ENCODE measurements at places on chromosomes 12 and 14.

GRCh38 chr12:62332598-62332997, 72.4 kb downstream of the USP15 start:
- no peak for DNase-seq

DNA sequence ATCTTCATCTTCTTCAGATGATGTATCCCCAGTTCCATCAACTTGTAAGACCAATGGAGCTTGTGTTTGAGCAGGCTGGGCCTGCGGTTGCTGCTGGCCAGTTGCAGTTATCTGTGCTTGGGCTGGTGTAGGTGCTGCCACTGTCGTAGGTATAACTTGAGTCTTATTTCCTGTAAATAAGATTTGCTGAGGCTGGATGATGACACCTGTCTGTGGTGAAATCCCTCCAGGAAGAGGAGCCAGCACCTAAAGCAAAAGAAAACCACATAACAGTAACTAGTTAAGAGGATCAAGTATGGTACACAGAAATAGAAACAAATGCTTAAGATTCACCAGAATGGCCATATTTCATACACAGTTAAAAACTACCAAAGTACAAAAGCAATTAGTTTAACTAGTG, 28.2 kb downstream of the GTF2A1 start:
- DNase-seq, result no peak

DNA sequence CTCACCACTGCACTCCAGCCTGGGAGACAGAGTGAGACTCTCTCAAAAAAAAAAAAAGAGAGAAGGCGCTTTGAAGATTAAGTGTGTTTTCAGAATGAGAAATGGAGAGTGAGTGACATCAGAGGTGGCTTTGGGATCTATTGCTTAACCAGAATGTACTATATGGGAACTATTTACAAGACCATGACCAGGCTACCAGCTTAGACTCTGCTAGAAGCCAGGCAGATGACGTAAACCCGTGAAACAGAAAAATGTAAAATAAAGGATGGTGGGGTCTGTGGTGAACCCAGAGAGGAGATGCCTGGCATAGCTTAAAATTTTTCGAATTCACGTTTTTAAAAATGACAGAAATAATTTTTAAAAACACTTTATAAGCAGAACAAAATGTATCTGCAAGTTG, 82.0 kb downstream of the IFT43 start:
- DNase-seq, result no peak

DNA sequence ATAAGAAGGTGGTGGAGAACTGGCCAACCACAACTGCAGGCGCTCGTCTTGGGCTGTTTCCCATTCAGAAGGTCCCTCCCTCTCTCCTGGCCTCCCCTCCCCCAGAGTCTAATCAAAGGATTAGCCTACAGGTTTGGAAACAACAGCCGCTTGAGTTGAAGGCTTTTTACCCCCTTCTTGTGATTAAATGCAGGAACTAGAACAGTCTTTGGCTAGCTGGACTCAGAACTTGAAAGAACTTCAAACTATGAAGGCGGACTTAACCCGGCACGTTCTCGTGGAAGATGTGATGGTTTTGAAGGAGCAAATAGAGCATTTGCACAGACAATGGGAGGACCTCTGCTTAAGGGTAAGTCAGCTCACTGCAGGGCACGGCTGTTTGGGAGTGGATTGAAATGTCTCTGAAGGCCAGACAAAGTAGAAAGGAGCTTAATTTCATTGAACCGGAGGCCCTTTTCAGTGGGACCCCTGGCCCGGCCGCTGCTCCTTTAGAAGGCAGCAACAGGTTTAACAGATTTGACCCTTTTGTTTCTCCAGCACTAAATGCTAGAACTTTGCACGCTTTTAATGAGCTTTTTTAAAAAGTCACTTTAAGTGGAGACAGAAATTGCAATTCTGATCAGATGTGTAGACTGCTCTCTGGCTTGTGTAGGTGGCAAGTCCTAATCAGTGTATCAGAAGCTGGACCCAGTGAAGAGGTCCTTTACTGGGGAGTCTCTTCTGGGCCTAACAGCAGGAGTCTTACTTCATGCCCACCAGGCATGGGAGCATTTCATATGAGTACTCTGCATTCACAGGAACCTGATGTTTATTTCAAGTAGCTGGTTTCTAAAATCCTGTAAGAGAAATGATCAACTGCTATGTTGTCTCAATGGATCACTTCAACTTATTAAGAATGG, 107.7 kb downstream of the ESR2 start:
- no peak for DNase-seq

DNA sequence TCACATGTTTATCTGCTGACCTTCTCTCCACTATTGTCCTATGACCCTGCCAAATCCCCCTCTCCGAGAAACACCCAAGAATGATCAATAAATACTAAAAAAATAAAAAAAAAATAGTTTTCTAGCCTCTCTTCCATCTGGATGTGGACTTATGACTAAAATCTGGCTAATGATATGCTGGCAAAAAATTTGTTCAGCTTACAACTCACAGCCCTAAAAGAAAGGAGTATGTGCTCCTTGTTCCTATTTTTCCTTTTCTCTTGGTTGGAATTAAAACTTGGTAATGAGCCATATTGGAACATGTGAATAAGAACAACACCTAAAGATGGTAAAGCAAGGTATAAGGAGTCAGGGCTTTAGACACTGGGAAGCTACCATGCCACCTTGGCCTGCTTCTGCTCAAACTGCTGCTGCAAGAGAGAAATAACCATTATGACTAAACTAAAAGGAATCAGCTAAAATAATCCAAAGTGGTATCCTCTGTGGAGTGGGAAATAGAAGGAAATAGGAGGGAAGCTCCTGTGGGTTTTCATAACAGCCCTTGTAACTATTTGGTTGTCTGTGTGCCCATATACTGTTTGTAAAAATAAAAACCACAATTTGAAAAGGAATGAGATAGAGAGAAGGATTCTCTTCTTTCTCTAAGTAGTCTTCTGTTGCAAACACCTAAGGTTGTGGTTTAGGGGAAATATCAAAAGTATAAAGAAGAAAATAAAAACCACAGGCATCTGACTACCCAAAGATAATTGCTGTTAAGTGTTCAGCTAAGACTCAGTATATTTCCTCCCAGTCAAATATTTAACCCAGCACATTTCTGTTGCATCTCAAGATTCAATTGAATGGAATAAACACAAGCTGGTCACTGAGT, 53.8 kb downstream of the SDR9C7 start:
- no peak for DNase-seq

DNA sequence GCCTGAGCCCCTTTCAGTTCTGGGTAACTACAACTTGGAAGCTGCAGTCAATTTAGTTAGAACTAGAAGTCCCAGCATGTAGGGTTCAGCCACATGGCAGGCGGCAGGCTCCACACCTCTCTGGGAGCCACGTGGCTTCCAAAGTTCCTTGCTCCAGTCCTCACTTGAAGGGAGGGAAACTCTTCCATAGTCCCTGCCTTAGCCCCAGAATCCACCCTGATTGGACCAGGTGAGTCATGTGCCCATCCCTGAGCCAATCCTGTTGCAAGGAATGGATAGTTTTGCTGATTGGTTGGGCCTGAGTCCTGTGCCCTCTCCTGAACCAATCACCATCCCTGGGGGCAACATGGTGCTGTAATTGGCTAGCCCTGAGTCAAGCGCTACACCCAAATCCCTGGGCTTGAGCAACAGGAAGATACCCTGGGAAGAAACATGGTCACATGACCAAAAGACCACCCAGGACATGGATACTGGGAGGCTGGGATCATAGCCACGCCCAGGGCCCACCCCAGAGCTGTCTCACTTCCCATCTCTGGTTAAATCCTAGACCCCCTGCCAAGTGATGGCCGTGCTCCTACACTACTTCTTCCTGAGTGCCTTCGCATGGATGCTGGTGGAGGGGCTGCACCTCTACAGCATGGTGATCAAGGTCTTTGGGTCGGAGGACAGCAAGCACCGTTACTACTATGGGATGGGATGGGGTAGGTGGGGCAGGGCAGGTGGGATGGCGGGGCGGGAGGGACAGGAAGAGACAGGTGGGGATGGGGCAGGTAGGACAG, 154.7 kb downstream of the ADGRD1 start:
- no peak for DNase-seq

- no peak for DNase-seq
Measured at GRCh38 chr14:84535976-84536375, 994.0 kb upstream of the FLRT2 start.

DNA sequence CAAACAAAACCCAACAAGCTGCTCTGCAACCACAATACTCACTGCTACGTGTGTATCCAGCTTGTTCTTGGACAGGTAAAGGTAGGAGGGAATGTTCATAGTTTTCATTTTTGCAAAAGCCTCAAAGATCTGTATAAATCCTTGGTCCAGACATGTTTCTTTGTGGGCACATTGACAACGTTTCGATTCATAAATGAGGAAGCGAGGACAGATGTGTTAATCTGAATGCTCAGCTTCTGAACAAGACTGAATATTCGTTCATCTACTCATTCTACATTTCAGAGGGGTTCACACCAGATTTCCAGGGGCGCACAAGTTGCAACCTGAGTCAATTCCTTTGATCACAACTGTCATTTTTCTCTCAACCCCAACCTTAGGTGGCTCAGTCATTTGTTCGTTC, 134.4 kb downstream of the LLPH start:
- no peak for DNase-seq

DNA sequence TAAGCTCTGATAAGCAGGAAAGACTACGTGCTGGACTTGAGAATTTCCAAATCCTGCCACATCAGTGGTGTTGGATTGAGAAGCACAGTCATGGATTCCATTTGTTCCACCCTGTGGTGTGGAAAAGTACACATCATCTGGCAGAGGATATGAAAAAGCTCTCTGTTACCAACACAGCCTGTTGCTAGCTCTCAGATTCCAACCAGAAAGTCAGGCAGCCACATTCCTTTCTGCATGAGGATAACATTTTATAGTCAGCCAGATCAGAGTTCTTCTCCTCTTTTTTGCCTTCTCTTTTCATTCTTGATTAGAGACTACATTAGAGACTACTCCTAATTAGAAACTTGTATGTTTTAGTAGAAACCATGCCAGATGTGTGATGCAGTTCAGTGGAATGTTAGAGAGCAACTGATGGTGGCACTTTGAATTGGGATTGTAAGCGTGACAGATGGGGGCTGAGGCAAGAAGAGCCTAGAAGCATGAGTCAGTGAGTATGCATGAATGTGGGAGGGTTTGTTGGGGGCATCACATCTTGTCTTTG, 61.2 kb upstream of the STXBP6 start:
- DNase-seq, result no peak

DNA sequence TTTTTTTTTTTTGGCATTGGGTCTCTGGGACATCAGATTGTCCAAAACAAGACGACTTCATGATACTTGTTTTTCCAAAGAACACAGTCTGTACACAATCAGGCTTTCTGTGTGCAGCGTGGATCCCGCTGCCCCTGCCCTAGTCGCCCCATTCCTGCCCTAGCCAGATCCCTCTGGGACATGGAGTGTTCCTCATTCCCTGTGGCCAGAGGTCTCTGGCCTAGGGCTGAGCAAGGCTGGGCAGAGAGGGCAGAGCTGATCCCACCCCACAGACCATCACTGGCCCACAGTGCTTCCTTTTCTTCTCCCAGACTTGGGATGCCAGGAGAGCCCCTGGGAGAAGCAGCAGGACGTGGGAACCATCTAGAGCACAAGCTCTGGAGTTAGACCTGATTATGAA, 20.9 kb upstream of the EIF2B2 start:
- no peak for DNase-seq

DNA sequence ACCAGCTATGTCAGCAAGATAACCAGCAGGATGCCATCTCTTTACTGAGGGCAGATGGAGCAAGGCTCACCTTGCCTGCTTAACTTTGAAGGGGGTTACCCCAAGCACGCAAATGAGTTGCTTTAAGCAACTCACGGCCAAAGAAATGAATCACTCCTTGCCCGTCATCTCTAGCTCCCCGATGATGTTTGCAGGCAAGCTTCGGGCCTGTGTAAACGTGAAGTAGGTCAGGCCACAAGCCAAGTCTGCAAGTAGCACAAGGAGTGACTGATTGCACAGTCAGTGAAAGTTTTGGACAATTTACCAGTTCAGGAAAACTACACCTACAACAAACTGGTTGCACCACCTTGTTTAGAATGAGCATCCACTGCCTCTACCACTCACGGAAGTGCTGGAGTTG, 699.7 kb upstream of the TBX3 start:
- no peak for DNase-seq

GRCh38 chr12:104569346-104570173, 112.8 kb downstream of the CHST11 start:
- DNase-seq, result no peak

GRCh38 chr14:21098076-21098891, at the start of gene ZNF219:
ZNF219 (minus strand) TSS chr14:21098655; CDS start chr14:21093591, 5,064 bp downstream.
- peak; percentile 47 for DNase-seq

DNA sequence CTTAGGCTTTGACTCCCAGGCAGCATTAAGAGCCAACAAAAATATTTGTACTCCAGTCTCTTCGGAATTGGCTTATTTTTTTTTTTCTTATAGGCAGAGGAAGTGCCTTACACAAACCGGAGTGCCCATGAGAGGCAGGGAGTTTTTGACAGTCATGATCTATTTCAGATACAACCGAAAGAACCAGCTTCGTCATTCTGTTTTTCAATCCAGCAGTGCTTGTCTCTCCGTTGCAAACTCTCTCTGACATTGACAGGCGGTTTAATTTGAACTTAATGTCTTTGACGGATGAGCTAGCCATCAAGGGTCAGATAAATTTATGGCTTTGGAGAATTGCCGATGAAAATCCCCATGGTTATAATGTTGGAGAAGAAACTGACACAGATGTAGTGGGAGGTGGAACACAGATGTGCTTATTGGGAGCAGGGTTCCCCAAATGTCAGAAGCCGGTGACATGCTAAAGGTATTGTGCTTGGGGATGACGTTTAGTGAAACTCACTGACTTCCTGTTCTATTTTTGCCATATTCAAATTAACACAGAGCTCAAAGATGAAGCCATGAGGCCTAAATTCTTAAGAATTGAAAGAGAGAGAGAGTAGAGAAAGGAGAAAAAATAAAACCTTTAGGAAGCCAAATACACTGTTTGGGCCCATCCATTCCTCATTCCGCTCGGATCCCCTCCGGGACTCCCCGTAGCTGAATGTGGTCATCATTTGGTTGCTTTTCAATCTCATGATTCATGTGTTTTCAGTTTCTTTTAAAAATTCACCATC, 59.7 kb downstream of the PLXNC1 start:
- DNase-seq, result no peak

DNA sequence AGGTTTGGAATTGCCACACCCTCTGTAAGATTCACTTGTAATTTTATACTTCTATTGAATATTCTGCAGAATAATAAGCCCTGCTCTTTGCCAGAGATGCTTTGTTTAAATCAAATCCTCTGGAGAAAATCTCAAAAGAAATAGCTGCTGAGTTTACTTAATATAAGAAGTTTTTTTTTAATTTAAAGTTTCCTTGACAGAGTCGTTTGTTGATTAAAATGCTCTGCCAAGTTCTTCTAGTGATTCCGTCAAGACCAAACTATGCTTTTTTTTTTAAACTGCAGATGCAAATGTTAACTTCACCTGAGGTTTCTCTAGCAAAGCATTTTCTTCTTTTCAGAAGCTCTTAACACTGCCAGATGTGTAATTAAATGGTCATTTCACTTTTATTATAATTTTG, 13.4 kb upstream of the NAV3 start:
- DNase-seq, result no peak

Data from nucleus accumbens (tissue), 56 donors.